ENCODE measurements at places on chromosomes 1 and 21.
A peak's percentile ranks its signal among the peaks of the same experiment; 100 is the strongest.

- DNase-seq, result no peak
Observed at GRCh38 chr1:63041660-63042059, 257.7 kb downstream of the ATG4C start.

DNA sequence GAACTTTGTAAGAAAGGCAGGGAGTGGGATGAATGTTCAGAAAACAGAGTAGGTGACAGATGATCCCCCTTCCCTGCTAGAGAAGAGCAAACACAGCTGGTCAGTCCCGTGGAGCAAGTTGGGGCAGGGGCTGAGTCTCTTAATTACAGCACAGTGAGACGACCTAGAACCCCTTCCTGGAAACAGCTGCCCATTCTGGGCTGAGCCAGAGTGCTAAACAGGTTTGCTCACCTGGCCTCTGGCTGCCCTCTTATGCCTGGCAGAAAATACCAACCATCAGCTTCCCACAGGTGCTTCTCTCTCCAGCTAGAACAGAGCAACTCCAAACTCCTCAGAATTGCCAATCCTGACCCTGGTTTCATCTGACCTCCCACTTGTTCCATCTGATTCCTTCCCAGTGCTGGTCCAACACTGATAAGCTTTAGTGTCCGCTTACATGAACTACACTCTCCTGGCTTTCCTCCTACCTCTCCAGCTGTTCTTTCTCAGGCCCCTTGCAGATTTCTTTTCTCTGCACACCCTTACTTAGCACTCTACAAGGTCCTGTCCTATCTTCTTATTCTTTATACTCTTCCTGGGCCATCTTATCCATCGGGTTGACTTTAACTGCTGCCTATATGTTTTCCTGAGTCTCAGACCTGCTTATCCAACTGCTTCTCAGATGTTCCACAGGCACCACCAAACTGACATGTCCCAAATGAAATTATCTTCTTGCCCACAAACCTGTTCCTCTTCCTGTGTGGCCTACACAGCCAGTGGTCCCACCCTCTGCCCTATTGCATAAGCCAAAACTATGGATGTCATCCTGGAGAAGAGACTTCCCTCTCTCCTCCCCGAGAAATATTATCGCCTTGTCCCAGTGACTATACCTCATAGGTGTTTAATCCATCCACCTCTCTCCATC lies 22.6 kb upstream of the COL9A2 start:
- DNase-seq, result no peak

DNA sequence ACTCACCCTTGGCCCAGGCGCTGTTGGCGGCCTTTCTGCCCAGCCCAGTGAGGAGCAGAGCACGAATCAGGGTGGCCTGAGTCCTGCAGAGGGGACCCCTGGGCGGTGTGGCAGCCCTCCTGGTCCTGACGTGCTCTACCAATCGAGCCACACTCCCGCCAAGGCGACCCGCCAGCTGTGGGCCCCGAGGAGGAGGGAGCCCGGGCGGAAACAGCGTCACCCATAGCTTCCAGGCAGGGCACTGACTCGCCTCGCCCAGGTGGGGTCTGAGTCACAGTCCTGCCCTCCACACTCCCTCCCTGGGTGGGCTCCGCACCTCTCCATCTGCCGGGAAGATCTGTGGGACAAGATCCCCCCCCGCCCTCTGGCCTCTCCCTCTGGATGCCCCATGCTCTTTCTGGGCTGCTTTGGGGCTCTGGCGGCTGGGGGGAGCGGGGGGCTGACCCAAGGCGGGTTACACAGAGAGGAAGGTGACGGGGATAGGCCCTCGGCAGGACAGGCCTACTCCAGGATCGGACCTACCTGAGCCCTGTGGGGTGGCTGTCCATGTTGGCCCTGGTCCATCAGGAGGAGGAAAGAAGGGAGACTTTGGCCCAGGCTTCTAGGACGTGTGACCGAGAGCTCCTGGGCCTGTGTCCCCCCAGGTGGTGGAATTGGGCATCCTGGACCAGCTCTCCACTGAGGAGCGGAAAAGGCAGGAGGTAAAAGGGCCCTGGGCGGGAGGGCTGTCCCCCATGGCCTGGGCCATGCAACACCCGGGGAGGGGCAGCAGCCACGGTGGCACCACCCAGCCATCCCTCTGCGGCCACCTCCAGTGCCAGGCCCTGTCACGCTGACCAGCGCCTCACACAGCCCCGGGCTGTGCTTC lies 14.0 kb downstream of the ARHGEF16 start:
- DNase-seq, result no peak

GRCh38 chr21:17461582-17461981 lies 51.3 kb upstream of the CXADR start:
- no peak for DNase-seq

DNA sequence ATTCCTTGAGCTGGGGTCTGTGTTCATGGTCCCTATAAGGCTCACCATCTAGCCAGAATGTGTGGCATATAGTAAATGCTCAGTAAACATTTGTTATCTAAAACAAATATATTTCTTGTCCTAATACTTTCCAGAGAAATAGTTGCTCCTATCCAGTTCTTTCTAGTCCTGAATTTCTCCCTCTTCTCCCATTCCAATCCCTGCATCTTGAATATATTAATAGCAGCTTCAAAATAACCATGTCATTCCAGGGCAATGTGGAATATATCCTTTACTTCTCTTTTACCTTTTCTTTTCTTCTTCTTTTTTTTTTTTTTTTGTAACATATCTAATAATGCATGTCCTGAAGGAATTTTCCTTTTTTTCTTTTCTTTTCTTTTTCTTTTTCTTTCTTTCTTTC lies 10.4 kb downstream of the DNAJB4 start:
- no peak for DNase-seq

DNA sequence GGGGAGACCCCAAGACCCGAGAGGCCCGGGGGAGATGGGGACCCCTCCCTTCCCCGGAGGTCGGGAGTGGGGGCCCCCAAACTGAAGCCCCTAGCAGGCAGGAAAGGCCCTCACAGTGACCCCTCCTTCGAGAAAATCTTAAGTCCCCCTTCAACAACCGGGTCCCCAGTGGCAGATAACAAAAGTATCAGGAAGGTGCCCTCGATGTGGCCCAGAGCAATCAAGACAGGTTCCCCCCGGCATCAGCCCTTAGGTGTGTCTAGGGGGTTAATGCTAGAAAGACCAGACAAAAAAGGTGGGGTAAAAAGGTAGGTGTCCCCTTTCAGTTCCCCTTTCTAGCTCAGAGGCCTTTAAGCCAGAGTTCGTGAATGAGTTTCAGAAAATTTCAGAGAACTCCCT lies 282 bp upstream of the ECE1 start:
- DNase-seq, result no peak

- DNase-seq, result no peak
Observed at GRCh38 chr1:168454211-168454815, 89.5 kb downstream of the XCL2 start.

GRCh38 chr1:199226163-199226562 lies 587.3 kb downstream of the PTPRC start:
- DNase-seq, result no peak

DNA sequence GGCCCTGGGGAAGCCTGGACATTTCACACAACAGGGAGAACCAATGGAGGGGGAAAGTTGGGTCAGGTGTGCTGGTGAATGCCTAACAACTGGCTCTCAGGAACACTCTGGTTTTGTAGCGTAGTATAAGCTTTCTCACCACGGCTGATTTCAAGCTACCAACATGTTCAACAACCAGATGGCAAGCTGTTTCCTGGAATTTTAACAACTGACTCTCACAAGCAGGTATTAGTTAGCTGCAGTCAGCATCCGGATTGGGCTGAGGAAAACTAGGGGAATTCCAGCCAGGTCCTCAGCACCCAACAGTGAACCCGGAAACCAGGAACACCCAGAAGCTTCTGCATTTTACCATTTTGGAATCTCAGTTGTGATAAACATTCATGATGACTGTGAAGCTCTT lies 162.3 kb upstream of the CAMK1G start:
- DNase-seq, result no peak

- DNase-seq, result no peak
Observed at GRCh38 chr21:13937236-13937635, 273.5 kb downstream of the LIPI start.

- DNase-seq, result no peak
Observed at GRCh38 chr1:211822677-211823407, 7.7 kb downstream of the LPGAT1 start.

DNA sequence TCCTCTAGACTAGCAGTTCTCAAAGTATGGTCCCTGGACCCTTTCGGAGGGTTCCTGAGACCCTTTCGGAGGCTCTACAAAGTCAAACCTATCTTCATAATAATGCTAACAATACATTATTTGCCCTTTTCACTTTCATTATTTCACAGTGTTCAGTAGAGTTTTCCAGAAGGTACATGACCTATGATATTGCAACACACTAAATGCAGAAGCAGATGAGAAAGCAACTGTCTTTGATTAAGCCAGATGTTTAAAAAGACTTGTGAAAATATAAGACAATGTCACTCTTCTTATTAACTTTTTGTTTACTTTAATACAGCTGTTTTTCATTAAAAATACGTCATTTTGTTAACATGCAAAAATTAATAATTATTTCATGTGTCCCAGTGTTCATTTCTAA lies 5.8 kb downstream of the KCNJ10 start:
- DNase-seq, result no peak

- DNase-seq, result no peak
Observed at GRCh38 chr1:2177946-2178538, 16.5 kb downstream of the FAAP20 start.

GRCh38 chr1:207049974-207050391 lies 1.0 kb downstream of the YOD1 start:
- DNase-seq, result peak; percentile 65

GRCh38 chr1:167683641-167684502 lies 37.9 kb upstream of the MPZL1 start:
- DNase-seq, result peak; percentile 80

- DNase-seq, result peak; percentile 42
Observed at GRCh38 chr1:89808441-89809117, 12.3 kb upstream of the LRRC8D start.

DNA sequence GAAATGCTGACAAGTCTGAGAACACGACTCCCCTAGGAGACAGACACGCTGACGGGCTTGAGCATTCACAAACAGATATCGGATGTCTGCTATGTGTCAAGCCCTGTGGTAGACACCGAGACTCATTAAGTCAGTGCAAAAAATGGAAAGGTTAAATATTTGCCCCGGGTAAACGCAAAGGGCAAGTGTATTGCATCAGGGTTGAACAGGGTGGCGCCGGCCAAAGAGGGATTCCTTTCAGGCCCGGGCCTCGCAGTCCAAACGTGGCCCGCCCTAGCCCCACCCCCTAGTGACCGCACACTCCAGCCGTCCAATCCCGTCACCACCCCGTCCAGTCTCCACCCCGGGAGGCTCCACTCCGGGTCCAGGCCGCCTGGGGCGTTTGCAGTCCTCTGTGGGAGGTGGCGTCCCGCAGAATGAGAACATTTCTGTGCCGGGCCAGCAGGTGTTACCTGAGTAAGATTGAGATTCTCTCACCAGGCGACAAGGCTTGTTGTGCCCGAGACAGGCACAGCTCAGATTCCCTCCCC lies 16.3 kb upstream of the TMEM9 start:
- peak; percentile 88 for DNase-seq

DNA sequence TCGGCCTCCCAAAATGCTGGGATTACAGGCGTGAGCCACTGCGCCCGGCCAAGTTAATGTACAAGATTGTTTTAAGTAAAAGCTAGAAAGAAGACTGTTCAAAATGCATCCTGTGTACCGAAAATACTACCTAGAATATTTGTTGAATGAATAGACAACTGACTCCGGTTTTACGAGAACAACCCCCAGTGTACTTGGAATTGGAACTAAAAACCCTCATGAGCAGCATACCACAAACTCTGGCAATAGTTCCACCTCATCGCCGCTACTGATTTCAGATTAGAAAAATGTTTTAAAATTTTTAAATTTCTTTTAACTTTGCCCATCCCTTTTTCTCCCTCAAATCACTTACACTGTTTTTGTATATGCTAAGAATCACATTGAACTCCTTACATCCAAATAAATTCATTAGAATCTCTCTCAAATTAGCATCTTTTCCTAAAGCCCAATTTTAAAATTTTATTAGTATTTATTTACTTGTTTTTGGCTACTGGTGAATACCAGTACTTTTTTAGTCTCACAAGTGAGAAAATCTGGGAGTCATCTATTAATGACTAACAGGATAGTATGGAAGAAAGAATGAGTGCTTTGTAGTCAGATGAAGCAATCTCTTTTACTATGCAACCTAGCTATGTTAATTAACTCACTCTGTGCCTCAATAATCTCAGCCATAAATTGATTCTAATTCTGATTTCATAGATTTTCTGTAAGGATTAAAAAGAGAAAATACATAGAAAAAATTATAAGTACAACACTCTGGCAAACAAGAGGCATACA lies 95.1 kb downstream of the GPATCH2 start:
- DNase-seq, result no peak

DNA sequence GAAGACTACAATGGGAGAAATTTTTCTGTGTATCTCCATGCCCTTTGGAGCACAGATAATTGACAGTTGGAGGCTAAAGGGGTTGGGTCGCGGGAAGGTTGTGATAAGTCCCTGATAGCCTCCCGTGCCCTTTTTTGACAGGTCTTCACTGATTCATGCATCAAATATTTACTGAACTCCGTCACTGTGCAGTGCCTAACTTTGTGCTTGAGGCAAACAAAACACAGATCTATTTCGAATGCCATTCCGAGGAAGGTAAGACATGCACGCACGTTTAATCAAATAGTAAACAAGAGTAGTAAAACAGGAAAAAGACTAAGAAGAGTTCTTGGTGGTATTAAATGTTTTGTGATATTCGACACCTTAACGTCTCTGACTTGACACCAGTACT lies 494 bp upstream of the PIP5K1A start:
- no peak for DNase-seq

GRCh38 chr1:167455786-167456446 lies 62.4 kb downstream of the CD247 start:
- peak; percentile 56 for DNase-seq

DNA sequence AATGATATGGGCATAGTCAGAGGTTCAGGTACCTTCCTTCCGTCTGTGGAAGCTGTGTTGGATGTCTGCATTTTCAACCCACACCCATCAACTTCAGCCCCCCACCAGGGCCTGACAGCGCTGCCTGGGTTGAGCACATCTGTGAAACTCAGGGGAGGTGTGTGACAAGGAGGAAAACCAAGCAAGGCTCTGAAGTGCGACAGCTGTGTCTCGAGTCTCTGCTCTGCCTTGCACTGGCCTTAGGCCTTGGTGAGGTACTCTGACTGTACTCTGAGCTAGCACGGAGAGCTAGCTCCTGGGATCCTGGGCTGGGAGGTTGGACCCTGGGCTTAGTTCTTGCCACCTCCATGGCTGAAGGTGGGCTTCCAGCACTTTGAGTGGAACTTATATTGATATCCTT lies 9.1 kb downstream of the VANGL2 start:
- DNase-seq, result no peak

DNA sequence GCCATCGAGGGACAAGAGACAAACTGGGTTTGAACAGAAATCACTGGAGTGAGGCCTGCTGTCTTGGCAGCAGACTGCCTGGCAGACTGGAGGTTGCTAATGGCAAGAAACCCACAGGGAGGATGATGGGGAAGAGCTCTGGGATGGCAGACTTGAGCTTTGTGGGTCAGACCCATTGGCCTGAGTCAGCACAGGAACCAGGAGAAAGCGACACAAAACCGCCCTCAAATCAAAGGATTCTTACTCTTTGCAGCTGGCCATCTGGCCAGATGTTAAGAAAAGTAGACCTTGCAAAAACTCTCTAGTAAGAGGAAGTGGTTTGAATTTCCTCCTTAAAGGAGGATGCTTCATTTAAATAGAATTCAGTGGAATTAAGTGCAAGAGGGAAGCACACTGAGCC lies 195.2 kb upstream of the JUN start:
- no peak for DNase-seq

- no peak for DNase-seq
Observed at GRCh38 chr1:175892686-175893085, 149.3 kb upstream of the TNR start.

- DNase-seq, result no peak
Observed at GRCh38 chr1:205241366-205242030, 13.8 kb downstream of the TMCC2 start.

Measured in neural progenitor cell (in vitro differentiated cells).